Heart right ventricle (tissue), 16 donors: ENCODE measurements at places on chromosomes 2 and 18. TPM values are rescaled to one million over a fixed set of nuclear protein-coding genes. Genes with fewer than 3 reads are reported as not detected.

Gene CCDC141
- 15.2 TPM for polyA plus RNA-seq

DNA sequence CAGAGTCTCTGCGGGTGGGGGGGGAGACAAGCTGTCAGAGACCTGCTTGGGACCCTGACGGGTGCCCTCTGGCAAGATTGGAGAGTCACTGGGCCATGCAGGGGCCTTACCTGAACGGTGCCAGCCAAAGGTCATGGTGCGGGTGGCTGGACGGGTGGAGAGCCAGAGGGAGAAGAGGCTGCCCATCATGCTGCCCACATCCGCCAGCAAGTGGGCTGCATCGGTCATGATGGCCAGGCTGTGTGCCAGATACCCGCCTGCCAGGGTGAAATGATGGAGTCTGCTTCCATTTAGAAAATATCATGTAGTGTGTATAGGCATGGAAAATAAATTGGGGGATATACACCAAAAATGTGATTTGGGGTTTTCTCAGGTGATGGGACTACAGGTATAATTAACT, 4.8 kb downstream of the SLC30A3 start:
- H3K36me3 ChIP-seq: no peaks in the 10 kb centered on the region
- peaks cover 27% of the 10 kb centered on the region for H3K4me1 ChIP-seq
- no peak for DNase-seq
- H3K27me3 ChIP-seq: peaks cover 74% of the 10 kb centered on the region

Gene ELOA2
- not detected for polyA plus RNA-seq

GRCh38 chr2:96264656-96265348, 995 bp downstream of the TMEM127 start:
- no peaks in the 10 kb centered on the region for H3K27me3 ChIP-seq
- DNase-seq: peak; percentile 36
- H3K4me3 ChIP-seq: peak overlapping the region; percentile 94
- H3K36me3 ChIP-seq: no peaks in the 10 kb centered on the region
- peaks cover 66% of the 10 kb centered on the region for H3K4me1 ChIP-seq

DNA sequence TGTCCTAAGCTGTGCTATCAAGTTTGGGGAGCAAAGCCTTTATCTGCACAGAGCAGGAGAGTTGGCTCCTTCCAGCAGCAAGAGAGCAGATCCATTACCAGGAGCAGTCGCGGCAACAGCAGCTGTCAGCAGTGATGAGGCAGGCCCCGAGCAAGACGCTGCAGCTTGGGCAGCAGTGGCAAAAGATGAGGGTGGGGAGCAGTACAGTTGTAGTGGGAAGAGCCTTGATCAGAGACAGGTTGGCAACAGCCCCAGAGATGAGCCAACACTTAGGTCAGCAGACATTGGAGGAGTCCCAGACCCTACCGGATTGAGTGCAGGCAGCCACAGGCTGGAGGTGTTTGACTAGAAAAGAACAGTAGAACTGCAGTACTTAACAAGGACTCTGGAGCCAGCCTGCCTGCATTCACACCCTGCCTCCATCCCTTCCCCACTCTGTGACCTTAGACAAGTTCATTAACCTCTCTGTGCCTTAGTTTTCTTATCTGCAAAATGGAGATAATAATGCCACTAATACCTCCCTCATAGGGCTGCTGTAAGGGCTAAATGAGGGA, 117.1 kb upstream of the SERTAD2 start:
- H3K36me3 ChIP-seq: no peaks in the 10 kb centered on the region
- no peak overlapping the region for H3K27ac ChIP-seq
- DNase-seq: peak; percentile 31
- peaks cover 8% of the 10 kb centered on the region for H3K4me1 ChIP-seq

DNA sequence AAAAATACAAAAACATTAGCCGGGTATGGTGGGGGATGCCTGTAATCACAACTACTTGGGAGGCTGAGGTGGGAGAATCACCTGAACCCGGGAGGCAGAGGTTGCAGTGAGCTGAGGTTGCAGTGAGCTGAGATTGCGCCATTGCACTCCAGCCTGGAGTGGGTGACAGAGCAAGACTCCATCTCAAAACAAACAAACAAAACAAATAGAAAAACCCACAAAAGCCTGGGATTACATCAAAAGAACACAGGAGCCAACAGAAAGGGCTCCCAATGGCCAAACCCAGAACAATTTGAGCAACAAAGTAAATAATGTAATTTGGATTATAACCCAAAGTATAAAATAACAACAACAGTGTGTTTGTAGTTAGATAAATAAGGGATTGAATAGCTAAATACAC, 159.8 kb downstream of the UXS1 start:
- H3K36me3 ChIP-seq: no peaks in the 10 kb centered on the region
- DNase-seq: no peak
- H3K4me3 ChIP-seq: no peak overlapping the region
- no peaks in the 10 kb centered on the region for H3K27me3 ChIP-seq
- H3K4me1 ChIP-seq: peaks cover 25% of the 10 kb centered on the region

Gene ABCB11
- polyA plus RNA-seq: 0.07 TPM

DNA sequence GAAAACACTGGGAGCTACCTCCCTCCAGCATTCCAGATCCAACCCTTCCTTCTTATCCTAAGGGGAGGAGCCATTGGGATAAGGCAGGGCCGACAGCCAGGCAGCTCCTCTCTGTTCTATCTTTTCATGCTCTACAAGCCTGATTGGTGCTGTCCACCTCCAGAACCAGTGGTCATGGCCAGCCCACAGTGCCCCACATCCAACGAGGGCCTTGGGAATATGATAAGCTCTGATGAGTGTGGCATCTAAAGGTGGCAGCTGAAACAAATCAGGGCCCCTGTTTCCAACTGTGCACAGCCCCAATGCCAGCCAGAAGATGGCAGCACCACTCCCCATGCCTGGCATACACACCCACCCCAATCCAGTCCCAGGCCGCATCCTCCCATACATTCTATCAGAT, 329.3 kb downstream of the C1D start:
- H3K27me3 ChIP-seq: peaks cover 6% of the 10 kb centered on the region
- H3K4me3 ChIP-seq: no peak overlapping the region
- no peaks in the 10 kb centered on the region for H3K4me1 ChIP-seq
- no peaks in the 10 kb centered on the region for H3K36me3 ChIP-seq
- H3K27ac ChIP-seq: no peak overlapping the region
